ENCODE measurements at places on chromosomes 1 and 21.
A peak's percentile ranks its signal among the peaks of the same experiment; 100 is the strongest.

- DNase-seq = no peak
These were observed 153.1 kb upstream of the FGGY start for GRCh38 chr1:59143811-59144210.

DNA sequence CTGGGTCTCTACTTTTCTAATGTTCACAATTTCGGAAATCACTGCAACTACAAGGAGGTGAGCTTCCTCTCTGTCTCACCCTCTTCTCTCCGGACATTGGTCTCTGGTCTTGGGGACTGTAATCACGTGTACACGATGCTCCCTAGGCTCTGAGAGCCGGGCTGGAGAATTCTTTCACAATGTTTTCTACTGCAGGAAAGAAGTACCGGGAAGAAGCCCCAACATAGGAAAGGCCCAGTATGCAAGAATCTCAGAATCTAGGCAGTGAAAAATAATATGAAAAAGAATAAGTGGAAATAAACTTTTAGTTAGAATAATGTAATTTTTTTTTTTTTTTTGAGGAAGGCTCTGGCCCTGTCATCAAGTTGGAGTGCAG, 13.5 kb upstream of the HJV start:
- DNase-seq = no peak

GRCh38 chr1:97210307-97210706, 488.7 kb downstream of the PTBP2 start:
- DNase-seq = no peak

DNA sequence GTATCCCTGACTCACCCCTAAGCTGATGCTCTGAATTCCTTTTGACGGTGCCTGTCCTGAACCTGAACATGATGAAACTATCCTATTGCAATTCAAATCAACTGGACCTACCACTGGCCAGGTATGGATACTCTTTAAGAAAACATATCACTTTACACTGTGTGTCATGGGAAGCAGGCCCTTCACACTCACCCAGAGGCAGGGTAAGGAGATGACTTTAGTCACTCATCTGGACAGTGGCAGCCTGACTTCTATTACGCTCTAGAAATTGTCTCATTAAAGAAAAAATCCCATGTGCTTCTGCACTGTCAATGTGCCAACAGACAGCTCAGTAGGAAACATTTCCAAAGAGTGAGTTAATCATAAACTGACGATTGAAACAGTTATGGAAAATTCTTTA, 94.3 kb downstream of the VAV3 start:
- peak; percentile 44 for DNase-seq

GRCh38 chr1:33350611-33351280, 29.8 kb upstream of the A3GALT2 start:
- no peak for DNase-seq

GRCh38 chr1:183543619-183544204, 46.5 kb downstream of the NCF2 start:
- peak; percentile 32 for DNase-seq

- no peak for DNase-seq
These were observed 603.1 kb upstream of the ADGRL2 start for GRCh38 chr1:81197591-81197990.

DNA sequence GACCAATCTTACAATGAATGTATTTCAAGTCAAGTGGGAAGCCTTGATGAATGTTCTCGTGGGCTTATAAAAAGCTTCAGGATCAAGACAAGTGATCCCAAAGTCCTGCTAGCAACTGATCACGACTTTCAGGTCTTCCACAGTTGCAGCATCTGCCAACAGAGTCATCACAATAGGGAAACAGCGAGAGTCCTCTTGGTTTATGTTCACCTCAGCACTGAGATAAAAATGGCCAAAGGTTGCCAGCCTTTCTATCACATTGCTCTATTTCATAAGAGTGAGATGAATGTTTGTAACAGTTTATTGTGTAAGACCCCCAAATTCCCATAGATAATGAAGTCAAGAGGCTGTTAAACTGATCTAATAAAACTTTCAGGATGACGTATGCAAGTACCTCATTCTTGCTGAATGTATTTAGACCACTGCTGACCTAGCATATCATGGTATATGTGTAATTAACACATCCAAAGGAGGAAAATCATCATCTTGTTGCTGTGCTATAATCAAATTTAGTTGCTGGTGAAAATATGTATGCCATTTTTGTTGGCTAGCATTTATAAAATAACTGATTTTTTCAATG, 150.6 kb downstream of the TGFBR3 start:
- no peak for DNase-seq

DNA sequence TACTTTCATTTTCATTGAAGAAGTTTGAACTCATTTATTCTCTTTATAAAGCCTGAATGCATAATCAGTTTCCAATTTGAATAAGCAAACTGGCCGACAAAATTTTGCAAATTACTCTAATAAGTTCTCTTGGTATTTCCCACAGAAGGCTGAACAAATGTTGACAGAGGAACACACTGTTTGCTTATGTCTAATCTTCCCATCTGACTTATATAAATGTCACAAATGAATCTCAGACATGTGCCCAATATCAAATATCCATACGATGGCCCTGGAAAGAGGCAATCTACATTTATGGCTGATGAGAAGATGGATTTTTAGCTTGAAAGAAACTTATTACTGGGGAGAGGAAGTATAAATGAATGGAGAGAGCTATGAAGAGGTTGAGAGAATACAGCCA, 380.6 kb upstream of the ZRANB2 start:
- DNase-seq = no peak

DNA sequence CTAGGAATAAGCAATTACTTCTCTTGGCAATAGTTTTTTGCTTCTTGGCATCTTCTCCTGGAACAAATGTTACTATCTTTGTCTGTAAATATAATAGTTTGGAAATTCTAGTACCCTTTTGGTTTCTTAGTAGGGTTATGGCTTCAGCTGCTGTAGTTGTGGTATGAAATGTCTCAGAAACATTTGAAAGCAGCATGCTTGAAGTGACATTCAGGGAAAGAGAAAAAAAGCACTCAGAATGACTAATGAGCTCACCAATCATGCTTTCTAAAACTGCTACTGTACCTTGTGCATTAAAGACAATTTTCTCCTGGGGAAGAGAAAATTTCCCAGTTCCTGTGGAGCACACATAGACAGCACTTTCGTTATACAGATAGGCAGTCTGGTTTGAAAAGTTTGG, 21.0 kb downstream of the NUP133 start:
- DNase-seq = no peak

DNA sequence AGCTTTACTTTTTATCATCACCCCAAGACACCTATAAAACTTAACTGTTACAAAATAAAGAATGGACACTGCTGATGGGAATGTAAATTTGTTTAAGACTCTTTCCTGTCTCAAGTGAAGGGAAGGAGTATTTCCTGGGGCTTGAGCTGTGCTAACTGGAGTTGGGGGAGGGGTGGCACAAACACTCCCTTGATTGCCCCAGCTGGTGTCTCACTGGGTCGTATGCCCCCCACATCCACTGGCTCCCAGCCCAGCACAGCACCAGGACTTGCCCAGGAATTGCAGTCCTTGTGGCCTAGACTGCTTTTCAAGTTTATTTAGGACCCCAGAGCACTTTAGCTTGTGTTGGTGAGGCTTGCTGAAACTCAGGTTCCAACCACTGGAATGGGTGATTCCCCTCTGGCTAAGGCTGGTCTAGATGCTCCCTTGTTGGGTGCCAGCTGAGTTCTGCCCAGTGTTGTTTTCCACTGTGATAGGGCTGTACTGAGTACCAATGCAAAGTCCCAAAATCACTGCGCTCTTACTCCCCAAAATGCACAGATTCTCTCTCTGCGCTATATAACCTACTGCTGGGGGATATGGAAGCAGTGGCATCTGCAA, 49.1 kb upstream of the DR1 start:
- no peak for DNase-seq

DNA sequence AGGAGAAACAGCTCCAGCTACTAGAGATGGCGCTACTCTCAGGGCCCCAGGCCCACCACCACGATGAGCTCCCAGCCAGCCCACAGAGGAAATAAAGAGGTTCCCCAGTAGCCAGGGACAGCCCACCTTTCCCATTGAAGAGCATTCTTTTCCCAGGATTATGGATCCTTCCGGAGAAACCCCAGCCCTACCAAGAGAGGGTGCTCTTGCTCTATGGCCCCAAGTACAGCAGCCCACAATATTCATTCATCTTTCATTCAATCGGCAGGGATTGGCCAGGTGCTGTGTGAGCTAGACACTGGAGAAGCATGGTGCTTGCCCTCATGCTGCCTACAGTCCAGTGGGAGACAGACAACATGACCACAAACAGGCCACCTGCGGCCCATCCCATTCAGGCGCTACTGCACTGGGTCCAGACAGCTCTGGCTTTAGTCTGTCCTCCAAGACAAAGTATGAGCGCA, 29.9 kb downstream of the PMVK start:
- no peak for DNase-seq

DNA sequence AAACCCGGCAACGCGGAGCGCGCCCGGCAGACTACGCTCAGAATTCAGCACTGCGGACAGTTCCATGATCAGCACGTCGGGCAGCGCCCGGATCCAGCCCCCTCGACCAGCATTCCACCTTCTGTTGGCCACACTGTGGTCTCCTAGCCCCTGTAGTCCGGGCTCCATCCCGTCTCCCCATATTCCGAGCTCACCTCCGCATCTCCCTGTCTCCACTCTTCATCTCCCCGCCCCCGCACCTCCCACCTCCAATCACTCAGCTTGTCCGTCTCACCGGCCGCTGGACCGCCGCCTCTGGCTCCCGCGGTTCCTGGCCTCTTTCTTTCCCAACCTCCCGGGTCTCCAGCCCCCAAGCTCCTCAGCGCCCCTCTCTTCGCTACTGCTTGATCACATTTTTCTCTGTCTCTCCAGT, 500 bp downstream of the EPHA10 start:
- peak; percentile 8 for DNase-seq

- DNase-seq = no peak
These were observed 3.0 kb upstream of the TNFRSF4 start for GRCh38 chr1:1216770-1217620.

- DNase-seq = no peak
These were observed 39.1 kb downstream of the CLIC6 start for GRCh38 chr21:34707876-34708325.

DNA sequence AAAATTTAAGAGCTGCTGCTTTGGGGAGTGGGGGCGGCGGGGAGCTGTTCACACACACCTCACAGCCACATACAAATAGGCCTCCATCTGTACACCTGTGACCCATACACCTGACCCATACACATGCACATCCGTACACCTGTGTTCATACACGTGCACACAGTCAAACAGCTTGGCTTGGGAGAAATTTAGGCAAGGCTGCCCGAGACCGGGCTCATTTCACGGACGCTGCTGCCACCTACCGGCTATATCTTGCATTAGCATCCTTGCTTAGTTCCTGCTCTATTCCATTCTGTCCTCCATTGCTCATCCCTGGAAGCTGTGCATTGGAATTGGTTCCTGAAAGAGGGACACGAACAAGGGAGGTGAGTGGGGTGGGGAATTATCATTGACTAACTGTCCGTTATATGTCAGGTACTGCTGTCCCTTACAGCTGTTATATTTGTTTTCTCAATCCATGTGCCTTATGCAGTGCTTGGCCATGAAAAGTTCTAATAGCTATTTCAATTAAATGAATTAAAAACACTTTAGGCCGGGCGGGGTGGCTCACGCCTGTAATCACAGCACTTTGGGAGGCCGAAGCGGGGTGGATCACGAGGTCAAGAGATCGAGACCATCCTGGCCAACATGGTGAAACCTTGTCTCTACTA, 37.1 kb upstream of the EPB41 start:
- DNase-seq = peak; percentile 9

- no peak for DNase-seq
These were observed 661 bp downstream of the GBP4 start for GRCh38 chr1:89198081-89198480.

GRCh38 chr1:37807555-37808368, at the start of the genes C1orf122 and YRDC:
TSS of gene C1orf122 (plus strand) at chr1:37807790. CDS start at chr1:37808405, 615 bp downstream.
TSS of gene YRDC (minus strand) at chr1:37808208. CDS start at chr1:37808180, 28 bp downstream.
- peak; percentile 74 for DNase-seq

- no peak for DNase-seq
These were observed 361.7 kb upstream of the SGIP1 start for GRCh38 chr1:66172272-66172671.

DNA sequence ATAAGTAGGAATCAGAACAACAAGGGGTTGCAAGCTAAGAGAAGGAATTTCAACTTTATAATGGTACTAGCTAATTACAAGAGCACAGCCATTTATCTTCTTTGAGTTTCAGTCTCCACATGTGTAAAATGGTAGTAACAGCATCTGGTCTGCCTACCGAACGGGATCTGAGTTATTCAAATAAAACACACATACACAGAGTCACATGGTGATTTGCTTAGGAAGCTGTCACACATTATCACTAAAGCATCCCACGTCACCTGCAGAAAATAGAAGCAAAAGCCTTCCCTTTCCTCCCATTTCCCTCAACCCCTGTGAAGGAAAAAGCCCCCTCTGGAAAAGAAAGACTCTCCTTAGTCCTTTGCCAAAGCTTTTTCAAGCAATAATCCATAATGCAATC, 389.7 kb downstream of the OMA1 start:
- DNase-seq = no peak

DNA sequence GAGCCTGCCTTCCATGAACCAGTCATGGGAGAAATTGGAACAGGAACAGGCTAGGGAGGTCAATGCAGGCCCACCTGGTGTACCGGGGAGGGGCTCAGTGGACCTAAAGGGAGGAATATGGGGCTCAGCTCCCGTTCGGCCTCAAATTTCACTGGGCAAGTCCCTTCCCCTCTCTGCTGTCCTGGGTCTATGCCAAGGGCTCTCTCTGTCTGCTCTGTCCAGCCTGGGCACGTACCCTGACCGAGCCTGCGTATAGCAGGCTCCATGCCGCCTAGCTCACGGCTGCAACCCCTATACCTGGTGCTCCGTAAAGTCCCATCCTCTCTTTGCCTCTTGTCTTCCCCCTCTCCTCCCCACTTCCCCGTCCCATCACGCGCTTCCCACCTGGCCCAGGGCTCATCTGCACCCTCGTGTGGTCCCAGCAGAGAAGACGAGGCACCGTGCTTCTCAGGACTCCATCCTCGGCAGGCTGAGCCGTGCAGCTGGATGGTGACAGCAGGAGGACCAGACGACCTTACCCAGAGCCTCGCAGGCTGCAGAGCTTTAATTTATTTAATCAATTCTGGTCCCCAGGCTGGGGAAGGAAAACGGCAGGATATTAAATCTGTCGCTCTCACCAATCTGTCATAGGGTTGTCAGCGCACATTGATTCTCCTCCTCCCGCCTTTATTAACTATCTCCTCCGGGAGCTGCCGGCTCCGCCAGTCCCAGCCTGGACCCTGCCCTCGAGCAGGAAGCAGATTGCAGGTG, 25.0 kb upstream of the DISP3 start:
- no peak for DNase-seq

DNA sequence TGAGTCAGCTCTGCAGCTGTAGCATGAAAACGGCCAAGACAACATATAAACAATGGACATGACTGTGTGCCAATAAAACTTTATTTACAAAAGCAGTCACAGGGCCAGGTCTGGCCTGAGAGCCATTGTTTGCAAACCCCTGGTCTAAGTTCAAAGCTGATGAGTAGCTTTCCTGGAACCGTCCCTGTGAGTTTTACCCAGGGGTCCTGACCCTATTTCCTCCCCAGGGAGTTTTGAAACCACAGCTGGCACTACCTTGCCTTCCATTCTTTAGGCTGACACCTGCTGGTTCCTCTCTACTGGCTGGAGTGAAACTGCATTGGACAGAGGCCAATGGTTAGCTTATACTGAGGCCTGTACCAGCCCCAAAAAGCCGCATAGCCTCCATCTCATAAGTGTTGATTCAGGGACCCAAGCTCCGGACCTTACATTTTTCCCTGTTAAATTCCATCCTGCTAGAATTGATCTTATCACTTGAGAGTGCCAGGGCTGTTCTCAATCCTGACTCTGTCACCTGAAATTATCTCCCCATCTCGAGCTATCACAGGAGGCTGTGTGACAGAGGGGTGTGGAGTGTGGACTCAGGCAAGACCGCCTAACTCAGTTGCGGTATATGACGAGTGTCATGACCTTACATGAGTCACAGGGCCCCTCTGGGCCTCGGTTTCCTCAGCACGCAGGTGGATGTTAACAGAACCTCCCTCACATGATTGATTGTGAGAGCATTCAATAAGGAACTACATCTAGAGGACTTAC, 343.6 kb downstream of the NPHP4 start:
- DNase-seq = no peak
